ENCODE measurements at places on chromosomes 3 and 15. TPM values are rescaled to one million over a fixed set of nuclear protein-coding genes. Genes with fewer than 3 reads are reported as not detected.

The STAC gene
- total RNA-seq: 0.56 TPM

The MAP2K5 gene
- total RNA-seq: 5.8 TPM

The UBE3A gene
- total RNA-seq: 58.4 TPM

The INKA1 gene
- 0.84 TPM for total RNA-seq

The PLA2G4E gene
- not detected for total RNA-seq

The MSL2 gene
- 18.7 TPM for total RNA-seq

The COLQ gene
- total RNA-seq: 0.33 TPM

The NR1I2 gene
- 3.2 TPM for total RNA-seq

The GP9 gene
- total RNA-seq: not detected

- H3K36me3 ChIP-seq: no peaks in the 10 kb centered on the region
- no peaks in the 10 kb centered on the region for H3K4me1 ChIP-seq
- DNase-seq: no peak
- no peaks in the 10 kb centered on the region for H3K27me3 ChIP-seq
- H3K27ac ChIP-seq: no peak overlapping the region
Observed at GRCh38 chr15:43985976-43986680, 159.3 kb downstream of the WDR76 start.

- no peaks in the 10 kb centered on the region for H3K27me3 ChIP-seq
- H3K36me3 ChIP-seq: no peaks in the 10 kb centered on the region
- H3K4me3 ChIP-seq: no peak overlapping the region
- DNase-seq: no peak
Observed at GRCh38 chr3:39124876-39125840, 17.7 kb downstream of the TTC21A start.

GRCh38 chr15:87032295-87032694, 952.6 kb downstream of the AGBL1 start:
- H3K27ac ChIP-seq: no peak overlapping the region
- DNase-seq: no peak
- no peak overlapping the region for H3K4me3 ChIP-seq
- no peaks in the 10 kb centered on the region for H3K27me3 ChIP-seq

- H3K27ac ChIP-seq: no peak overlapping the region
- no peaks in the 10 kb centered on the region for H3K27me3 ChIP-seq
- H3K36me3 ChIP-seq: no peaks in the 10 kb centered on the region
- H3K4me3 ChIP-seq: no peak overlapping the region
Observed at GRCh38 chr3:31968369-31968926, 12.6 kb downstream of the OSBPL10 start.

- H3K4me3 ChIP-seq: no peak overlapping the region
- peaks cover 6% of the 10 kb centered on the region for H3K36me3 ChIP-seq
- H3K4me1 ChIP-seq: no peaks in the 10 kb centered on the region
- H3K27ac ChIP-seq: no peak overlapping the region
Observed at GRCh38 chr3:25503898-25504301, 75.8 kb downstream of the RARB start.

DNA sequence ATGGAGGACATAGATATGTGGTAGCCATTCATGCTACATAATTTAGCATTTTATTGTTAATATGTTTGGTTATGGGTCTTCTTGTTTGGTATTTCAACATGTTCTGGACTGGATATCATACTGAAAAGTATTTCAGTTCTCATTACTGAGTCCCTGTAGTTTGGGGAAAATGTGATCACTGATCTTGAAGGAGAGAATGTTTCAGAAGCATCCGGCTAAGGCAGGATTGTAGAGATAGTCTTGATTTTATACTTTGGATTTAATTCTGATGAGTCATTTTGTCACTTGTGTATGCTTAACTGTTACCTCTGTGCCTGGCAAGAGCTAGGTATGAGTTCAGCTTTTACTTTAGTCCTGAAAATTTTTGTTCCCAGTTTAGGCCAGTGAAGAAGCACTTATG, 7.1 kb downstream of the CHD2 start:
- H3K36me3 ChIP-seq: no peaks in the 10 kb centered on the region
- peak overlapping the region; percentile 96 for H3K27ac ChIP-seq
- no peak for DNase-seq
- no peaks in the 10 kb centered on the region for H3K27me3 ChIP-seq

DNA sequence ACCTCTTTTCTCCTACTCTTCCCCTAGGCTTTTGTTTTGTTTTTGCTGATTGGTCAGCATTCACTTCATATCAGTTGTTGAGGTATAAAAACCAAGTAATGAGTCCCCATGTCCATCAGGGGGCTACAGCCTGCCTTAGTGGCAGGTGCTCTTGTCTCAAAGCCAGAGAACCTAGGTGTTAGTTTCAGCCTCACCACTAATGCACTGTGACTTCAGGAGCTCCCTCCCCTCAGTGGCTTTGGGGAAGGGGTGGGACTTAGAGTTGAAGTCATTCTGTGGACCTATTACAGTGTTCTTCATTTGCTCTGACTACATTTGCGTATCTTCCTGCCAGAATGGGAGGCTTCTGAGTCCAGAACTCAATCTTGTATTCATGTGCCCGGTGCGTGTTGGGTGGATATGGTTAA, 41.6 kb downstream of the NR2C2 start:
- H3K4me1 ChIP-seq: peaks cover 10% of the 10 kb centered on the region
- no peak for DNase-seq
- no peak overlapping the region for H3K27ac ChIP-seq

- H3K27ac ChIP-seq: no peak overlapping the region
- H3K36me3 ChIP-seq: no peaks in the 10 kb centered on the region
- H3K4me3 ChIP-seq: no peak overlapping the region
- H3K27me3 ChIP-seq: no peaks in the 10 kb centered on the region
Observed at GRCh38 chr3:154177406-154177805, 56.2 kb downstream of the ARHGEF26 start.

- H3K27ac ChIP-seq: no peak overlapping the region
- peaks cover 6% of the 10 kb centered on the region for H3K4me1 ChIP-seq
- no peaks in the 10 kb centered on the region for H3K27me3 ChIP-seq
Observed at GRCh38 chr3:159821110-159821509, 167.5 kb upstream of the IL12A start.

DNA sequence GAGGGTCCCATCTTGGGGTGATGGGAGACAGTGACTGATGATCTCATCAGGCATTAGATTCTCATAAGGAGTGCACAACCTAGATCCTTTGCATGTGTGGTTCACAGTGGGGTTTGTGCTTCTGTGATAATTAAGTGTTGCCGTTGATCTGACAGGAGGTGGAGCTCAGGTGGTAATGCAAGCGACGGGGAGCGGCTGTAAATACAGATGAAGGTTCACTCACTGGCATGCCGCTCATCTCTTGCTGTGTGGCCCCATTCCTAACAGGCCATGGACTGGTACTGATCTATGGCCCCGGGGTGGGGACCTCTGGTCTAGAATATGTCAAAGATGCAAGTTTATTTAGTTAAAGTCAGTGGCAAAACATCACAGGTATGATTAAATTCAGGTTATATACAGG, 8.7 kb downstream of the MEF2A start:
- no peaks in the 10 kb centered on the region for H3K36me3 ChIP-seq
- DNase-seq: no peak
- no peak overlapping the region for H3K4me3 ChIP-seq
- H3K27ac ChIP-seq: peak overlapping the region; percentile 35
- no peaks in the 10 kb centered on the region for H3K27me3 ChIP-seq
- peaks cover 28% of the 10 kb centered on the region for H3K4me1 ChIP-seq

DNA sequence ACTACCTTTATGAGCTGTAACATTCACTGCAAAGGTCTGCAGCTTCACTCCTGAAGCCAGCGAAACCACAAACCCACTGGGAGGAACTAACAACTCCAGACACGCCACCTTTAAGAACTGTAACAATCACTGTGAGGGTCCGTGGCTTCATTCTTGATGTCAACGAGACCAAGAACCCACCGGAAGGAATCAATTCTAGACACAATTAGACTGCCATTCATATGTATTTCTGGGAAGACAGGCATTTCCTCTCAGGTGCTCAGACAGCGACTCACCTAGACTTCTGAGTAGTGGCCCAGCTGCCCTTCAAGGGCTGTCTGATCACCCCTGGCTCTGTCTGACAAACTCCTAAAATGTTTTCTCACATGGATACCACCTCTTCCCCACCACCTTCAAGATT, 506.8 kb downstream of the PDCD6IP start:
- no peak for DNase-seq
- no peak overlapping the region for H3K27ac ChIP-seq
- no peaks in the 10 kb centered on the region for H3K27me3 ChIP-seq

- H3K27me3 ChIP-seq: no peaks in the 10 kb centered on the region
- no peaks in the 10 kb centered on the region for H3K36me3 ChIP-seq
- no peak for DNase-seq
- H3K27ac ChIP-seq: no peak overlapping the region
- no peak overlapping the region for H3K4me3 ChIP-seq
- peaks cover 3% of the 10 kb centered on the region for H3K4me1 ChIP-seq
Observed at GRCh38 chr3:194045289-194045688, 90.7 kb upstream of the HES1 start.

DNA sequence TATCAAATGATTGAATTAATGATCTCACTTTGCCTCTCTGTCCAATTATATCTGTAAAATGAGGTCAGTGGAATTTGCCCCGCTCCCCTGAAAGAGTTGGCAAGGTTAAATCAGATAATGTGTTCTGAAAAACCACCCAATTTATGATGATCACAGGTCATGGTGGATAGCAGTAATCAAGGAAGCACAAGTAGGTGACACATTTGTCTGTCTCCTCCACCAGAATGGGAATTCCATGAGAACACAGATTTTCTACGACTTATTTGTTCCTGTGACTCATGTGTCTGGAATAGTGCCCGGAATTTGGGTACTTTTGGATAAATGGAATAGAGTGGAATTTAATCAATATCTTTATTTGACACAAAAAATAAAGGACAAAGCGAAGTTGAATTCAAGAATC, 220.9 kb upstream of the SUCLG2 start:
- no peak for DNase-seq
- no peaks in the 10 kb centered on the region for H3K36me3 ChIP-seq
- peak overlapping the region; percentile 36 for H3K27ac ChIP-seq
- no peak overlapping the region for H3K4me3 ChIP-seq
- H3K4me1 ChIP-seq: peaks cover 25% of the 10 kb centered on the region

DNA sequence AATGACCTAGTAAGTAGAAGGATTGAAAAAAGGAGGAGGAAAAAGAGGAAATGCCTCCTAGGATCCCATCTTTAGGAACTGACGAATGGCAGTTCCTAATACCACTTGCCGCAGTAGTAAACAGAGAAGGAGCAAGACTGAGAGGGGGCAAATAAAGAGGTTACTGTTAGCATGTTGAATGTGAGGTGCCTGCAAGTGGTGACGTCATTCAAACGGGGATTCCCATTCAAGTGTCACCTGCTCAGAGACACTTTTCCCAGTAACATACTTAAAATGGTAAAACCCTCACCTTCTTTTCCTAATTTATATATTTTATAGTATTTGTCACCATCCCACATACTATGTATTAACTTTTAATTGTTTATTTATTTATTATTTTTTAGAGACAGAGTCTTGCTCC, 178.9 kb downstream of the IL5RA start:
- H3K4me1 ChIP-seq: no peaks in the 10 kb centered on the region
- H3K27ac ChIP-seq: no peak overlapping the region
- H3K4me3 ChIP-seq: no peak overlapping the region

GRCh38 chr15:51255533-51255932, 82.9 kb downstream of the CYP19A1 start:
- no peak for DNase-seq
- no peak overlapping the region for H3K4me3 ChIP-seq
- no peak overlapping the region for H3K27ac ChIP-seq
- no peaks in the 10 kb centered on the region for H3K36me3 ChIP-seq
- no peaks in the 10 kb centered on the region for H3K27me3 ChIP-seq
- H3K4me1 ChIP-seq: no peaks in the 10 kb centered on the region

GRCh38 chr15:74928771-74929198, 9.1 kb downstream of the COX5A start:
- no peaks in the 10 kb centered on the region for H3K27me3 ChIP-seq
- no peaks in the 10 kb centered on the region for H3K4me1 ChIP-seq
- H3K36me3 ChIP-seq: peaks cover 12% of the 10 kb centered on the region
- H3K27ac ChIP-seq: no peak overlapping the region

DNA sequence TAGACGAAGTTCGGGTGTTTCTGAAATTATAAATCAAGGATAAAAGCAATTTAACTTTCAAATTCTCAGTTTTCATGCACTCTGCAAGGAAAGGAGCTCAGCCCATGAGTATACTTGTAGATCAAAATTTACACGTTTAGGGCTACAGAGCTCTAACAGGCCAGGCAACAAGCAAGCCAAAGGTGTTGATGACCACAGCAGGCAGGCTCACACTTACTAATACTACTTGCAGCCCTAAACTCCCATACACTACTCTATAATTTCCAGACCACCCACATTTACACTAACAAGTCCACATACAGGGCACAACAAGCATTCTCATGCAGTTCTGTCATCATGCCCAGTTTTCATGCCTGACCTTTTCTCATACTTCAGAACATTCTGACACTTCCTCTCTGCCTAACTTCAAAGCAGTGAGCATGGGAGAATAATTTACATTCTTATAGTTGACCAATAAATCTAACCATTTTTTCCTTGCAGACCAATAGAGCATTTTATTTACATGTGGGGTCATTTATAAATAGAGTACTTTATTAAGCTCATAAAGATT, 124.7 kb upstream of the FRMD4B start:
- no peaks in the 10 kb centered on the region for H3K27me3 ChIP-seq
- DNase-seq: no peak
- H3K27ac ChIP-seq: no peak overlapping the region
- no peaks in the 10 kb centered on the region for H3K4me1 ChIP-seq
- no peak overlapping the region for H3K4me3 ChIP-seq
- no peaks in the 10 kb centered on the region for H3K36me3 ChIP-seq

- no peaks in the 10 kb centered on the region for H3K36me3 ChIP-seq
- no peaks in the 10 kb centered on the region for H3K27me3 ChIP-seq
- DNase-seq: no peak
- H3K4me1 ChIP-seq: no peaks in the 10 kb centered on the region
- no peak overlapping the region for H3K4me3 ChIP-seq
Observed at GRCh38 chr3:153925841-153926514, 195.2 kb upstream of the ARHGEF26 start.

DNA sequence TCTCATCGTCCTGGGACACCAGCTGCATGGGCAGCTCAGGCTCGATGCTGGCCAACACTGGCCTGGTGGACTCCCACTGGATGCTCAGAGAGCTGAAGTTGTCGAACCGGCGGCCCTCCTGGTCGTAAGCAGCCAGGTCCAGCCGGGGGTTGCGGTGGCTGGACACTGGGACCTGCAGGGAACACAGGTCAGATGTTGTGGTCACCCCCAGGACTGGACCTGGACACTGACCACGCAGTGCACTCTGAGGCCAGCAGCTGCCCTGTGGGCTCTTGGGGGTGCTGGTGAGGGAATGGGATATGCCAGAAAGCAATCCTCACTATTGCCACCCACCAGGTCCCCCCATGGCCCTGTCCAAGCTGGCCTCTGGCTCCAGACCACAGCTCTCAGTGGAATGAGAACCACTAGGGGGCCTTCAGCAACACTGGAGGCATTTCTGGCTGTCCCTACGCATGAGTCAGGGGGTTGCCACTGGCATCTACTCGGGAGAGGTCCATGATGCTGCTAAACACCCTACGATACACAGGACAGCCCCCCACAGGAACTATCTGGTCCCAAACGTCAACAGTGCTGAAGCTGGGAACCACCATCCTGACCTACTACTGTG, 66.1 kb downstream of the NUP210 start:
- DNase-seq: no peak
- H3K36me3 ChIP-seq: peaks cover 5% of the 10 kb centered on the region
- no peaks in the 10 kb centered on the region for H3K27me3 ChIP-seq

GRCh38 chr3:113844622-113845222, 6.1 kb downstream of the GRAMD1C start:
- peaks cover 14% of the 10 kb centered on the region for H3K4me1 ChIP-seq
- H3K27me3 ChIP-seq: no peaks in the 10 kb centered on the region
- H3K27ac ChIP-seq: peak overlapping the region; percentile 31
- H3K4me3 ChIP-seq: no peak overlapping the region

- DNase-seq: no peak
- no peaks in the 10 kb centered on the region for H3K36me3 ChIP-seq
- no peaks in the 10 kb centered on the region for H3K27me3 ChIP-seq
- H3K4me1 ChIP-seq: peaks cover 10% of the 10 kb centered on the region
Observed at GRCh38 chr3:15313461-15313860, 18.9 kb downstream of the SH3BP5 start.
